IPS DF 6.9 (cell line): ENCODE measurements at places on chromosomes 1 and 21.

DNA sequence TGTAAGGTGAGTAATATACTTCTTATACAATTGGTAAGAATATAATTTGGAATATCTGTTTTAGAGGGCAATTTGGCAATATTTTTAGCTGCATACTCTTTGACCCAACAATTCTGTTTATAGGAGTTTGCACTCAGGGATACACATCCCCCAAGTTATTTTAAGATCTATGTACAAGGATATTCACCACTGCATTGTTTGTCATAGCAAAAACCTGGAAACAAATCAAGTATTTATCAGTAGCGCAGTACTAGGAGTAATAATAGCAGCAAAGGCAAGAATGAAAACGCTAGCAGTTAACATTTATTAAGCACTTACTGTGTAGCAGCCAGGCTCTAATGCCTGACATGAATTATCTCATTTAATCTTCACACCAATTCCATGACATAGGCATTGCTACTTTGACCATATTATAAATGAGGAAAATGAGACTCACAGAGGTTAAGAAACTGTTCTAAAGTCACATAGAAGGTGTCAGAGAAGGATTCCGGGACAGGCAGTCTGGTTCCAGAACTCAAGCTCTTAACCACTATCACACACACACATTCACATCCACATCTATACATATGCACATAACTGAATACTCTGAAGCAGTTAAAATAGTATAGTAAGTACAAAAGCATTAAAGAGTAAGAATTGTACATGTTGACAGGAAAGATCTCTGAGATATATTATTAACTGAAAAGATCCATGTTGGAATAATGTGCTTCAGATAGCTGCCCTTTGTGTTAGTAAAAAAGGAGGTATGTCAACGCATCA lies 30.6 kb downstream of the PHC2 start:
- no peak for DNase-seq
- H3K27ac ChIP-seq, result no peak overlapping the region
- no peaks in the 10 kb centered on the region for H3K27me3 ChIP-seq

DNA sequence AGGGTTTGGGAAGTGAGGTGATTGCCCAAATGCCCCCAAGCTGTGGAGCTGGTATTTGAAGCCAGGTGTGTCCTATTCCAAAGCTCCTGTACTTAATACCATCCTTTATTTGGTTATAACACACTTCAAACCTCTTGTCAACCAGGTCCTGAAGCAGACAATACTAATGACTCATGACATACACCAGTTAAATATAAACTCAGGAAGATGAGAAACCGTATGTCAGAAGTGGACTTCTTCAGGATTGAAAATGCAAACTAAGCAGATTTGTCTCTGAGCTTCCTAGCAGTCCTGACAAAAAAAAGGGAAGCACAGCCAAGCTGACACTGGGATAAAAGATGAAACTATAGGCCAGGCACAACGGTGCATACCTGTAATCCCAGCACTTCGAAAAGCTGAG lies 70.6 kb downstream of the ALPL start:
- H3K27me3 ChIP-seq, result no peaks in the 10 kb centered on the region
- 0 out of 2 replicates have a peak, but pooled peaks cover 2% of the 10 kb centered on the region for H3K4me1 ChIP-seq
- H3K4me3 ChIP-seq, result no peak overlapping the region
- no peak overlapping the region for H3K27ac ChIP-seq
- DNase-seq, result no peak
- H3K36me3 ChIP-seq, result no peaks in the 10 kb centered on the region

GRCh38 chr1:91054780-91055481 lies 33.1 kb upstream of the ZNF644 start:
- no peak overlapping the region for H3K4me3 ChIP-seq
- no peaks in the 10 kb centered on the region for H3K27me3 ChIP-seq
- no peaks in the 10 kb centered on the region for H3K4me1 ChIP-seq
- H3K36me3 ChIP-seq, result no peaks in the 10 kb centered on the region
- H3K27ac ChIP-seq, result no peak overlapping the region

DNA sequence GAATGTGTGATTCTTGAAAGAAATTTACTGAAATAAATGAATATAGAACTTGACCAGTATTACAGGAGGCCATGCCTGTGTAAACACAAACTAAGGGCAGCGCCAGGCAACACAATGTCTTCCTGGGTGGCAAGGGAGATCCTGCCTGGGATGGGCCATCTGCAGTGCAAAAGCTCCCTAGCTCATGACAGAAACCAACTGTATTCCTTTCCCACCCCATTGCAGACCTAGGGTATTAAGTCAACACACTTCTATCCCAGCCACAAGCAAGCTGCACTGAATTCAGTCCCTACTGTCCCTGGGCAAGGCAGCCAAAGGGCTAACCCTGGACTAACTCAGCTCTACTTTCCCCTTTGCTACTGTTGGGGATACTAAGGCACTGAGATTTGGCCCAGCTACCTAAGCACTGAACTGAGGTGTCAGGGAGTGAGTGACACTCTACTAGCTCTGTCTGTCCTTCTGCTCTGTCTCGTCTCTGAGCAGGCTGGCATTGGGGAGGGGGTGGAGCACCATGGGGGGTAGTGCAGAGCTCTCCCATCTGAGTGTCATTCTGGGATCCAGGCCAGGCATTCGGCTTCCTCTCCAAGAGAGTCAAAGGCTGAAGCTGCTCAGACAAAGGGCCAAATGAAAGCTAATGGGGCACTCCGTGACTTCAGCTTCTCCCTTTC lies 2.5 kb downstream of the INKA2 start:
- H3K27ac ChIP-seq, result no peak overlapping the region
- no peaks in the 10 kb centered on the region for H3K36me3 ChIP-seq
- DNase-seq, result no peak
- H3K27me3 ChIP-seq, result no peaks in the 10 kb centered on the region
- H3K4me1 ChIP-seq, result peaks cover 12% of the 10 kb centered on the region
- no peak overlapping the region for H3K4me3 ChIP-seq

GRCh38 chr1:94953746-94954145 lies 26.8 kb upstream of the CNN3 start:
- no peak overlapping the region for H3K4me3 ChIP-seq
- no peaks in the 10 kb centered on the region for H3K36me3 ChIP-seq
- no peaks in the 10 kb centered on the region for H3K27me3 ChIP-seq
- no peaks in the 10 kb centered on the region; the same call in 1 of the 2 replicates for H3K4me1 ChIP-seq

- no peak overlapping the region for H3K27ac ChIP-seq
- H3K36me3 ChIP-seq, result no peaks in the 10 kb centered on the region
- DNase-seq, result no peak
- H3K4me3 ChIP-seq, result no peak overlapping the region
- no peaks in the 10 kb centered on the region for H3K27me3 ChIP-seq
Observed at GRCh38 chr1:151680826-151681225, 35.8 kb downstream of the CELF3 start.

GRCh38 chr1:232376632-232377493 lies 253.1 kb downstream of the SIPA1L2 start:
- no peak overlapping the region for H3K27ac ChIP-seq
- no peak for DNase-seq
- H3K27me3 ChIP-seq, result no peaks in the 10 kb centered on the region

GRCh38 chr1:92837062-92837461 lies 5.2 kb downstream of the RPL5 start:
- DNase-seq, result no peak
- no peaks in the 10 kb centered on the region for H3K27me3 ChIP-seq
- H3K36me3 ChIP-seq, result peaks cover 49% of the 10 kb centered on the region
- no peaks in the 10 kb centered on the region; the same call in 1 of the 2 replicates for H3K4me1 ChIP-seq
- no peak overlapping the region for H3K4me3 ChIP-seq

DNA sequence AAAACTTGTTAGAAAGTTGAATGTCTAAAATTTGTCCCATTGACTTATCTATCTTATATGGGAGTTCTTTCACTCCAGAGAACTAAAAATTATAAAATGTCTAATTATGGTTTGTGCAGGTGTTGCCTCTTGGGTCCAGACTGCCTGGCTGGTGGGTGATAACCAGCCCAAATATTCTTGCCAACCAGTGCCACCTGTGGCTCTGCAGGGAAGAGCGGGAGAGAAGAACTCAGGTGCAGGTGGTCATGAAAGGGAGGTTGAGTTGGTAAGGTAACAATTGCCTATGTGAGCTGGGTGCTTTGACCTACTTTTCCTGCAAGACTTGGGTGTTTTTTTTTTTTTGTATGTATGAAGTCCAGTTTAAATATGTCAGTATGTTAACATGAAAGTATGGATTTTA lies 10.2 kb downstream of the RPS6KC1 start:
- no peaks in the 10 kb centered on the region for H3K36me3 ChIP-seq
- H3K4me1 ChIP-seq, result no peaks in the 10 kb centered on the region
- no peak overlapping the region for H3K4me3 ChIP-seq
- H3K27ac ChIP-seq, result no peak overlapping the region
- H3K27me3 ChIP-seq, result no peaks in the 10 kb centered on the region

- no peaks in the 10 kb centered on the region; the same call in 1 of the 2 replicates for H3K4me1 ChIP-seq
- no peak overlapping the region for H3K27ac ChIP-seq
- DNase-seq, result no peak
- no peak overlapping the region for H3K4me3 ChIP-seq
Observed at GRCh38 chr1:178928976-178929375, 58.1 kb upstream of the ANGPTL1 start.

DNA sequence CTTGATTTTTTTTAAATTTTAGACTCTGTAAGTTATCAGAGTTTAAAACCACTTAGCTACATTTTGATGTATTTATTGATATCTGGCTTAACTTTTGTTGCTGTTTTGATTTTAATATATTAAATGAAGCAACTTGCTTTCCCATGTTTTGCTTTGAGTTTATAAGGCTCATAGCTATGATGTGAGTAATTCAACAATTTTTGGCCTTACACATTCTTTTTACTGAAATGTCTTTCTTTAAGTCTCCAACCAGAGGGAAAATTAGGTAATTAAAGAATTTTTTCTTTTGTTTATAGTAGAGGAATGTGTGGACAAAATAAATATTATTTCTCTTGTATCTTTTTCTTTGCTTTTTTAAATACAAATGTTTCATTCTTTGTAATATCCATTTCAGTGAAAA lies 258.3 kb upstream of the ADAMTS5 start:
- no peak overlapping the region for H3K27ac ChIP-seq
- no peaks in the 10 kb centered on the region for H3K4me1 ChIP-seq
- DNase-seq, result no peak
- H3K36me3 ChIP-seq, result no peaks in the 10 kb centered on the region

GRCh38 chr1:20187103-20187812 lies 940 bp upstream of the PLA2G2C start:
- no peak overlapping the region for H3K4me3 ChIP-seq
- no peak for DNase-seq
- H3K36me3 ChIP-seq, result no peaks in the 10 kb centered on the region
- no peak overlapping the region for H3K27ac ChIP-seq
- H3K27me3 ChIP-seq, result peaks cover 3% of the 10 kb centered on the region; the same call in 1 of the 2 replicates

DNA sequence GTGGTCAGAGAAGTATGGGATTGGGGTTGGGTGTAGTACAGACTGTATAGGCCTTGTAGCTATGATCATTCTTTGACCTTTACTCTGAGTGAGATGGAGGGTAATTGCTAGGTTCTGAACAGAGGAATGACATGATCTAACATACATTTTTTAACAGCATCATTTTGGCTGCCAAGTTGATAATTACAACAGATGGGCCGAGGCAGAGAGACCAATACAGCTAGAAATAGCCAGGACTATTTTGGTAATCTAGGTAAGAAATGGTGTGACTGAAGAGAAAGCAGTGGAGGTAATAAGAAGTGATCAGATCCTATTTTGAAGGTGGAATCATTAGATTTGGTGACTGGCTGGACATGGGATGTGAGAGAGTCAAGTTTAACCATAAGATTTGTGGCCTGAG lies 43.5 kb downstream of the RPAP2 start:
- H3K4me3 ChIP-seq, result no peak overlapping the region
- H3K27me3 ChIP-seq, result no peaks in the 10 kb centered on the region
- no peak for DNase-seq
- no peak overlapping the region for H3K27ac ChIP-seq

DNA sequence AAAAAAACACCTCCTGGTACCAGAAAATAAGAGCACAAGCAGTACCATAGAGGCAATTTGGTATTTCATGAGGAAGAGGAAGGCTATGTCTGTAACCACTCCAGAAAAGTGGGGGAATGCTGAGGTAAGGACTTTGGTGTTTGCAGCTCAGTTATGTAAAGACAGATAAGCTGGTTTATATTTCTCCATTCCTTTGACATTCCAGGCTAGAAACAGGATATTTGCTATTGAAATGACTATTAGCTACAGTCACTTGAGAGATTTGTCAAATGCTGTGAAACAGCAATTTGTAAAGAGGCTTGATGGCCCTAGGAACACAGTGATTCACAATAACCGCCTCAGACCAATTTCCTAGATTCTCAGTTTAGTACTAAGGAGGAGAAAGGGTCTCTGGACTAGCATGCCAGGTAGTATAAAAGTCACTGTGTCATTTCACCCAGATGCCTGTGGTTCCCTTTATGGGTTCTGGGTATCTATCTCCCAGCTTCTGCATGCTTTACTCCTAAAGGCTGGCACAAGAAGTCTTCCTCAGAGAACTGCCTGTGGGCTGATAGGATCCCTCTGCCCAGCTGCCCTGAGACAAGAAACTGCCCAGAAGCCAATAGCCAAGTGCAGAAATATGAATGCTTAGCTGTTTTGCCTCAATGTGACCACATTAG lies 80.5 kb downstream of the VCAM1 start:
- no peak overlapping the region for H3K27ac ChIP-seq
- H3K4me3 ChIP-seq, result no peak overlapping the region
- no peaks in the 10 kb centered on the region for H3K27me3 ChIP-seq
- H3K4me1 ChIP-seq, result no peaks in the 10 kb centered on the region

GRCh38 chr21:16460936-16461335 lies 731.2 kb downstream of the USP25 start:
- no peaks in the 10 kb centered on the region for H3K36me3 ChIP-seq
- DNase-seq, result peak; percentile 22
- no peak overlapping the region for H3K27ac ChIP-seq
- no peaks in the 10 kb centered on the region for H3K27me3 ChIP-seq

- no peaks in the 10 kb centered on the region for H3K4me1 ChIP-seq
- H3K4me3 ChIP-seq, result no peak overlapping the region
- H3K36me3 ChIP-seq, result no peaks in the 10 kb centered on the region
- no peak for DNase-seq
- H3K27ac ChIP-seq, result no peak overlapping the region
Observed at GRCh38 chr21:41210426-41211059, 42.6 kb downstream of the BACE2 start.

DNA sequence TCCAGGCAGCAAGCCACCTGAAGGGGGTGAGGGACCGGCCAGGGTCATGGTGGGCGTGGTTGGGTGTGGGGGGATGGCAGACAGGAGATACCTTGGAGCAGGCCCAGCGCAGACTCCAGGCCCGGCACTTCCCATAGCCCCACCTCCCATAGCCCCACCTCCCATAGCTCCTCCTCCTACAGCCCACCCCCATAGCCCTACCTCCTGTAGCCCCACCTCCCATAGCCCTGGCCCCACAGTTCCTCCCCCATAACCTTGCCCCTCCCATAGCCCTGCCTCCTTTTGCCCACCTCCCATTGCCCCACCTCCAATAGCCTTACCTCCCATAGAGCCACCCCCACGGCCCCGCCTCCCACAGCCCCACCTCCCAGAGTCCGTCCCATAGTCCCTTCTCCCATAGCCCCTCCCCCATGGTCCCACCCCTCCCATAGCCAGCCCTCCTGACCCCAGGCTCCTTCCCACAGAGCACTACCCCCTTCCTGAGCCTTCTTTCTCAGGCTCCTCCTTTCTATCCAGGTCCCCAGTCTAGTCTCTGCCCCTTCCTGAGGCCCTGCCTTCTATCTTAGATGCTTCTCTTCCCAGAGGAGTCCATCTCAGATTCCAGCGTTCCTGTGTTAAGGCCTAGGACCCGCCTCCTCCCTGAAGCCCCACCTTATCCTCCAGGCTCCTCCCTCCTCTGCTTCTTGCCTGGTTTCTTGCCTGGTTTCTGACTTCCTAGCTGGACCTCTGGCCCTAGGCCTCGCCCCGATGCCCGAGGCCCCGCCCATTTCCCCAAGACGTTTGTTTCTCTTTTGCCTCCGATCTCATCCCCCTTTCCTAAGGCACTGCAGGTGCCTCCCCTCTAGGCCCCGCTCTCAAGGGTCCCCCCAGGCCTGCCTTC lies 46.8 kb downstream of the PTPRU start:
- H3K36me3 ChIP-seq, result no peaks in the 10 kb centered on the region
- DNase-seq, result peak; percentile 95
- no peak overlapping the region for H3K27ac ChIP-seq
- H3K27me3 ChIP-seq, result no peaks in the 10 kb centered on the region
- peak overlapping the region; percentile 14; the same call in 1 of the 2 replicates for H3K4me3 ChIP-seq
